Midbrain (tissue), 1 donor: ENCODE measurements at places on chromosomes 7 and 10.
A peak's percentile ranks its signal among the peaks of the same experiment; 100 is the strongest.

GRCh38 chr10:6493521-6494441 lies 86.3 kb downstream of the PRKCQ start:
- no peak for DNase-seq

GRCh38 chr10:35542303-35542702 lies 62.8 kb upstream of the GJD4 start:
- DNase-seq = no peak

GRCh38 chr10:120996456-120997034 lies 145.4 kb downstream of the WDR11 start:
- no peak for DNase-seq

- DNase-seq = no peak
Measured at GRCh38 chr10:43354879-43355380, 16.5 kb upstream of the FXYD4 start.

- no peak for DNase-seq
Measured at GRCh38 chr10:110923856-110924493, 4.6 kb downstream of the SHOC2 start.

- DNase-seq = no peak
Measured at GRCh38 chr10:2858452-2858851, 208.9 kb upstream of the PFKP start.

GRCh38 chr10:71771821-71772617 lies 1.3 kb downstream of the VSIR start:
- DNase-seq = no peak

DNA sequence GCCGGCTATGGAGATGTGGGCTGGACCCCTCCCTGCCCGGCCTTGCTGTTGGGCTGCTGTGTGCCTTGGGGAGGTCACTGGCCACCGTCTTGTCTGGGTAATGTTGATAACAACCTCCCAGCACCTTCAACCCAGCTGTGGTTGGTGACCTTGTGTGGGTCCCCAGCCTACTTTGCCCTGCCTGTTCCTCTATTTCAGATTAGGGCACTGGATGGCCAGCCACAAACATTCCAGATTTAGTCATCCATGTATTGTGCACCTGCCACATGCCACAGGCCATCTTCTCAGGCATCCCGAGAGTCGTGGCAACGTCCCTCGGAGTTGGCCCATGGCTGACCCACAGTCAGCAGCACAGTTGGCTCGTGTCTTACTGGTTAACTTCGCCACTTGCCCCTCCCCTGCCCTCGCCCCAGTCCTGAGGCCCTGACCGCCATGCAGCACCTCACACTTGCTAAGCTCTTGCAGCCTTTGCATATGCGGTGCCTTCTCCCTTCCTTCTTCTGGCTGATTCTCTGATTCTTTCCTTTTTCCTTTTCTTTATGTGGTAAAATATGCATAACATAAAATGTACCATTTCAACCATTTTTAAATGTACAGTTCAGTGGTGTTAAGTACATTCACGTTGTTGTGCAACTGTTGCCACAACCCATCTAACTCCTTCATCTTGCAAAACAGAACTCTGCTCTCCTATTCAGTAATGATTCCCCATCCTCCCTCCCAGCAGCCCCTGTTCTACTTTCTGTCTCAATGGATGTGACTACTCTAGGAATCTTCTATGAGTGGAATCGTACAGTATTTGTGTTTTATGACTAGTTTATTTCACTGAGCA lies 60.6 kb downstream of the PRF1 start:
- no peak for DNase-seq

DNA sequence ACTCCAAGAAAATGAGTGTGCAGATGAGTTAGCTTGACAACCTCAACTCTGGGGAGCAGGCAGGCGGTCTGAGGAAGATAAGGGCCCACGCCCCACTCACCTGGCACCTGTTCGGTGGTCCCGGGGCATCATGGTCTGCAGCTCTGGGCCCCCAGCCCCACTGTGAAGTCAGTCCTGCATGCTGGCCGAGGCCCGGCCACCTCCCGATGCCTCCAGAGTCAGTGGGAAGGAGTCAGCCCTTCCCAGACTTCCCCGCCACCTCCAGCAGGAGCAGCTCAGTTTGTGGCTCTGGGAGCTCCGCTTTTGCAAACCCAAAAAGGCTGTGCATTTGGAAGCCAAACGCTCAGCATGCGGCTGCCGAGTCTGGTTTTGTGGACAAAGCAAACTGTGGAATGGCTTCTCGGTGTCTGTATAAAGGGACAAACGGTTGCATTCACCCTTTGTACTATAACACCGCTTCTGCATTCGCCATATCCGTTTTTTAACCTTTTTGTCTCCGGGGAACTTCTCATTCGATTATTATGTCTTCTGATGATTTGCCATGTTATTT lies 167.3 kb downstream of the CCDC3 start:
- DNase-seq = no peak

DNA sequence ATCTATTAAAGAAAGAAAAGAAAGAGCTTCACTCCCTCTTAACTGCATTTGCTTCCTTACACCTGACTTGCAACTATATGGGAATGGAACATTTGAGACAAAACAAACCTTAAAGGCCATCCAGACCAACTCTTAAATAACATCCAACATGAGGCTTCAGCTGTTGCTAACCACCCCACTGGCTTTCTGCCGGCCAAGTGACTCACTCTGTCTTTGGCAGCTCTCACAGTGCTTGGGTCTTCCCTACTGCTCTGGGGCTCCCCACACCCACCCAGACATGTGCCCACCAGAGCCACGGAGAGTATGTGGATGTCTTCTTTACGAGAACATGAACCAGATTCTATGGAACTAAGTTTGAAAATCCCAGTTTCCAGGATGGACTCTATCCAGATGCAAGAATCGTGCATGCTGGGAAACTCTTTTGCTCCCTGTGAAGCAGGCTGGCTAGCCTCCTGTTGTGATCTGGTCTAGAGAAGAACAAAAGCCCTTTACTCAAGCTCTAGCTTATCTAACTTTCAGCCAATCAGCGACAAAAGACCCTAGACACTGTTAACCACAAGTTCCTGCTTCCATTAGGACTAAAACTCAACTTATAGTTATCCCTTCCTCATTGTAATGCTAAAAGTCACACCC lies 245.7 kb downstream of the TCERG1L start:
- DNase-seq = no peak

GRCh38 chr7:97732565-97733275 lies 834 bp downstream of the TAC1 start:
- DNase-seq = no peak

GRCh38 chr7:34249192-34249591 lies 343.9 kb downstream of the BMPER start:
- no peak for DNase-seq

GRCh38 chr7:76278540-76278939 lies 23.9 kb upstream of the HSPB1 start:
- DNase-seq = no peak

DNA sequence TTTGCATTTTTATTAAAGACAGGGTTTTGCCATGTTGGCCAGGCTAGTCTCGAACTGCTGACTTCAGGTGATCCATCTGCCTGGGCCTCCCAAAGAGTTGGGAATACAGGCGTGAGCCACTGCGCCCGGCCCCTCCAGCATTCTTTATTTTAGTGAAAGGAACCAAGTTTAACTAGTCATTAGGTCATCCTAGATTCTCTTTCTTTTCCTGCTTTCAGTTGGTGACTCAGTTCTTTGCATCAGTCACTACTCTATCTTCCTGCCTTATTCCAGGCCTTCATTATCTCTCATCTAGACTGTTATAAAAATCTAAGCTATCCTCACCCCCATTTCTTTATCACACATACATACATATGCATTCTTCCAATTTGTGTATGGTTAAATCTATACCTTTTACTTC lies 63.7 kb downstream of the PRSS58 start:
- no peak for DNase-seq

- no peak for DNase-seq
Measured at GRCh38 chr7:157021871-157022680, 11.6 kb upstream of the MNX1 start.

GRCh38 chr7:27739301-27739908 lies 557 bp upstream of the TAX1BP1 start:
- DNase-seq = no peak

DNA sequence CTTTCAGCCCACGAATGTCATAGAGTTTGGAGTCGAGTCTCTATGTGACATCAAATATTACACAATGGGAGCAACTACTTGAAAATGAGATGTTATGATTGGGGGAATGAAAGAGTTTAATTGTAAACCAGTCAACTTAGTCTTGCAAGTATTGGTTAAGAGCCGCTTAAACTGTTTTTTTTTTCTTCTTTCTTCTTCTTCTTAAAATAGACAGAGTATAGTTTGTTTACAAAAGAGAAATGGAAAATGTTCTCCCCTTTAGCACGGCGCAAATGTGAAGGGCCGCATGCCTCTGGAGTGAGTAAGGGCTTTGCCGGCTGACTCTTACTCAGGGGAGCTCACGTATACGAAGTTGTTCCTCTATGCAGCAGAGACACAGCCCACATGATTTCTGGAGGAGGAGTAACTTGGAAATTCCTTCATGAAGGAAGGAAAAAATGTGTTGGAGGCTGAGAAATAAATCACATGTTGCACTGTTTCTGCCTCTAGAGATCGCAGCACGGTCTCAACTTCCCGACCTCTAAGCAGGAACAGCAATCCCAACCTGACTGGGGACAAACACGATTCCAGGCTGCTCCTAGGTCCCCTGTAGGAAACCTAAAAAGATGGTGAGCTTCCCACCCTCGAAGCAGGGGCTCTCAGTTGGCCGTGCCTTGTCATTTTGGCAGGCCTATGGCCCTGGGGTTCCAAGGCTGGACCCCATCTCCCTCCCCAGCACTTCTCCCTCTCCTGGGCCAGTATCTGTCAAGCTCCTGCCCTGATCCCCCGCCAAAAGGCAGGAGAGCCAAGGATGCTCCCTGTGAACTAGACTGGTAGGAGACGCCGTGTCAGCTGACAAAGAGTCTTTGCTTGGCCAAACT lies 44.8 kb downstream of the MYOF start:
- no peak for DNase-seq

GRCh38 chr7:17140406-17140805 lies 158.0 kb upstream of the AHR start:
- no peak for DNase-seq

- DNase-seq = peak; percentile 30
Measured at GRCh38 chr10:784403-785088, 95.1 kb upstream of the DIP2C start.
